ENCODE measurements at places on chromosomes 4 and X.

DNA sequence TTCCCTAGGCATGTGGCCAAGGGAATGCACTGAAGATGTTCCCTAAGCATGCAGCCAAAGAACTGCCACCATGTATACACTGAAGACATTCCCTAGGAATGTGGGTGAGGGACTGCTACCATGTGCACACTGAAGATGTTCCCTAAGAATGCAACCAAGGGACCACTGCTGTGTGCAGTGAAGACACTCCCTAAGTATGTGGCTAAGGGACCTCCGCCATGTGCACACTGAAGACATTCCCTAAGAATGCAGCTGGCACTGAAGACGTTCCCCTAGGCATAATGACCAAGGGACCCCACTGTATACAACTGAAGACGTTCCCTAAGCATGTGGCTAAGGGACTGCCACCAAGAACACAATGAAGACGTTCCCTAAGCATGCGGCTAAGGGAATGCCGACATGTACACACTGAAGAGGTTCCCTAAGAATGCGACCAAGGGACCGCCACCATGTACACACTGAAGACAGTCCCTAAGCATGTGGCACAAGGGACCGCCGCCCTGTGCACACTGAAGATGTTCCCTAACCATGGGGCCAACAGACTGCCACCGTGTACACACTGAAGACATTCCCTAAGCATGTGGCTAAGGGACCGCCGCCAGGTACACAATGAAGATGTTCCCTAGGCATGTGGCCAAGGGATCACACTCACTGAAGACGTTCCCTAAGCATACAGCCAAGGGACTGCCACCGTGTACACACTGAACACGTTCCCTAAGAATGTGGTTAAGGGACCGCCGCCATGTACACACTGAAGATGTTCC is 25.6 kb downstream of the DHRSX start:
- DNase-seq = no peak

- DNase-seq = no peak
Observed at GRCh38 chr4:161186012-161186411, 977.8 kb downstream of the FSTL5 start.

GRCh38 chr4:11281720-11282119 is 147.0 kb downstream of the HS3ST1 start:
- DNase-seq = no peak

- no peak for DNase-seq
Observed at GRCh38 chr4:19944806-19945205, 306.9 kb upstream of the SLIT2 start.

- no peak for DNase-seq
Observed at GRCh38 chr4:17024425-17024824, 126.0 kb upstream of the LDB2 start.

- DNase-seq = no peak
Observed at GRCh38 chr4:156634612-156635011, 337.0 kb downstream of the PDGFC start.

DNA sequence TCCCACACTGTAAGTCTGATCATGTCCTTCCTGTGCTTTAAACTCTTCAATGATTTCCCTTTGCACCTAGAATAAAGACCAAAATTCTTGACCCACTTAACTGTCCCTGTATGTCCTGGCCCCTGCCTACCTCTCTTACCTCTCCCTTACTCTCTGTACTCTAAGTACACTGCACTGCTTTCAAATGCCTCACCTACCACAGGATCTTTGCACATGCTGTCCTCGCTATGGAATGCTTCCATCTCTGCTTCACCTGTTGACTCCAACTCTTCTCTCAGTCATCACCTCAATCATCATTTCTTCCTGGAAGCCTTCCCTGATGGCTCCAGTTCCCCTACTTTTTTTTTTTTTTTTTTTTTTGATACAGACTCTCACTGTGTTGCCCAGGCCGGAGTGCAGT is 29.0 kb upstream of the SEPTIN6 start:
- DNase-seq = no peak
